ENCODE measurements at places on chromosomes 16 and 17. TPM values are rescaled to one million over a fixed set of nuclear protein-coding genes. Genes with fewer than 3 reads are reported as not detected.

The GAS2L2 gene
- not detected for total RNA-seq

DNA sequence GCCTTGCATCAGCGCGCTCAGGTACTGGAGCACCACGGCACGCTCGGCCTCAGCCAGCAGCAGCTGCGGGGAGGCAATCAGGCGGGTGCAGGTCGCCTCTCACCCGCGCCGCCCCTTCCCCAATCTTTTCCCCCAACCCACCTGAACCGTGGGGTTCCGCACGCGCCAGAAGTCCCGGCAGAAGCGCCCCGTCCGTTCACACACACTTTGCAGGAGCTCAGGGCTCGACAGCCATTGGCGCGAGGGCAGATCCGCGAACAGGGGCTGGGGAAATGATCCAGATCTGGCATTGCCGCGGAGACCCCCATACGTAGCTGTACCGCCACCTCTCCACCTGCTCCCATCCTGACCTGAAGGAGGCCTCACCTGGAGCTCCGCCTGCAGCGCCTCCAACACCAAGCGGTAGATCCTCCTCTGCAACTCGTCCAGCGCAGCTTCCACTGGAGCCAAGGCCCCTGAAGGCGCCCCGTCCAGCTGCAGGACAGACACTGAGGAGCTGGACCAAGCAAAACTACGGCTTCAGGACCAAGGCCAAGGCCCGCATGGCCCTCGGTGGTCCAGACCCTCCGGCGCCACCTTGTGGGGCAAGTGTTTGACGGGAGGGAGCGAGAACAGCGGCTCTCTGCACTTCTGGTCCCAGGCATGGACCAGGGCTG lies 1.4 kb upstream of the MATCAP1 start:
- DNase-seq, result peak; percentile 88

DNA sequence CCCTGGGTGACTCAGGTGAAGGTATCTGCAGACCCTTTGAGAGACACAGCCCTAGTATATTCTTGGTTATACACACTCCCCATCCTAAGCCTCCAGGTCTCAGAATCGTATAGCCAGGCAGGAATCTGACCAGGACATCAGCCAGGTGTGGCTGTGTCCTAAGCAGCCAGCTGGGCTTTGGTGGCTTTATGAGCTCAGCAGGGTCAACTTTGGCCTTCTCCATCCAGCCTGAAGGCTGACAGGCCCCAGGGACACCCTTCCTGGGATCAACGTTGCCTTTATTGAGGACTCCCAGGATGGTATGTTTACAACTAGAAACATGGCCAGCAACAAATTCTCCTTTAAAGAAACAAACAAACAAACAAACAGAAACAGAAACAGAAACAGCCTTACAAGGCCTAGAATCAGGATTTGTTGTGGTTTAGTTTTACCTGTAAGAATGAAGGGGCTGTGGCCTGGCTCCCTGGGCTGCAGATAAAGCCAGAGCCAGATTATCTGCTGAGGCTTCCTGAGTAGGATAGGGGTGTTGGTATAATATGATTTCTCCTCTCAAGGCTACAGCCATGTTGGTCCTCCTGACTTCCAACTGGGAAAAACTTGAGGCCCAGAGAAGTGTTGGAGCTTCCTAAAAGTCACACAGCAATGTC lies 8.5 kb downstream of the KIF19 start:
- no peak for DNase-seq

GRCh38 chr17:58991718-58992331 lies 114.9 kb downstream of the TRIM37 start:
- peak; percentile 85 for DNase-seq

DNA sequence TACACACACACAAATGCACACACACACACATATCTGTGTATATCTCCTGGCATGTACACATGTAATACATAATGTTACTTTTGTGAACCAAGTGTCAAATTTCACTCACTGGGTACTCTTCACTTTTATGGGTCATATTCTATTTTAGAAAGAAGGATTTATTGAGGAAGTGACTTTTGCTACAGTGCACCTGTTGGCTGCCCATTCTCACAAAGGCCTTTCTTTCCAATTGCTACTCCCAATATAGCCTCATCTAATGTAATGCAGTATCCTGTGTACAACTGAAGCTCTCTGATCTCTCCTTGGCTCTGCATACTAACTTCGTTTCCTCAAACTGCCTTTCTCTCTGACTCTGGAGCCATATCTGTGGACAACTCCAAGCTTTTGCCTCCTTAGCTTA lies 107.5 kb downstream of the ABCA8 start:
- DNase-seq, result no peak

GRCh38 chr17:42751628-42752027 lies 6.8 kb upstream of the EZH1 start:
- no peak for DNase-seq
